Activated CD4-positive, alpha-beta memory T cell treated with anti-CD3 and anti-CD28 coated beads for 36 hours (primary cell): ENCODE measurements at places on chromosomes 12 and 14.
A peak's percentile ranks its signal among the peaks of the same experiment; 100 is the strongest.

- DNase-seq = no peak
Measured at GRCh38 chr12:101305226-101305779, 25.4 kb downstream of the UTP20 start.

GRCh38 chr12:77974645-77975044 is 144.0 kb downstream of the NAV3 start:
- no peak for DNase-seq

GRCh38 chr12:1995205-1995896 is 8.9 kb downstream of the DCP1B start:
- peak; percentile 33 for DNase-seq

GRCh38 chr14:21861153-21861552 is 187.5 kb upstream of the OR4E1 start:
- no peak for DNase-seq

- no peak for DNase-seq
Measured at GRCh38 chr12:54606556-54606955, 18.1 kb upstream of the PPP1R1A start.

- DNase-seq = no peak
Measured at GRCh38 chr14:49769171-49769570, 1.2 kb downstream of the KLHDC2 start.

DNA sequence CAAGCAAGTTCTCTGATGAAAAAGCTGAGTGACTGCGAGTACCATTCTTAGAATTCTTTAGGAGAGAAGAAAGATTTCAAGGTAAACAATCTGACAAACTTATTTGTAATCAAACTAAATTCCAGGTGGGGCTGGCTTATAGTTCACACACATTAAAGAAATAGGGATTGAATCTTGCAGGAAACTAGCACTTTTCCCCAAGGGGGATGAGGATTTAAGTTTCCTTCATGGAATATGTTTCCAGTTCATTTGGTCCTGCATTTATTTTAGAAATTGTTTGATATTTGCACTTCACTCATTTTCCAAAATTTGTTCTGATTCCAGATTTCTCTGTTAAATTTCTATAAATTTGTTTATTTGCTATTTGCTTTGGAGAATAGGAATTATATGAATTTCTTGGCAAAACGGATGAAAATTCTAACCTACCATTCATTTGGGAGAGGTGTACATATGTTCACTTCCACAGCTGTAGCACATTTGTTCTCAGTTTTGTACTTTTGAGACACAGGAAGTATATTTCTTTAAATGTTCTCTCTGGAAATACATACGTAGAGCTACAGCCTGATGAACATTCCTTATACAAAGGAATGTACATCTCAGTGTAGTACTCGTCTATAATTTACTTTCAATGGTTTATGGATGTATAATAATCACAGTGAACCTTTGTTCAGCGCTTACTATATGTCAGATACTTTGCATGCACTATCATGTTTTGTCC is 145.5 kb downstream of the AKAP6 start:
- no peak for DNase-seq

DNA sequence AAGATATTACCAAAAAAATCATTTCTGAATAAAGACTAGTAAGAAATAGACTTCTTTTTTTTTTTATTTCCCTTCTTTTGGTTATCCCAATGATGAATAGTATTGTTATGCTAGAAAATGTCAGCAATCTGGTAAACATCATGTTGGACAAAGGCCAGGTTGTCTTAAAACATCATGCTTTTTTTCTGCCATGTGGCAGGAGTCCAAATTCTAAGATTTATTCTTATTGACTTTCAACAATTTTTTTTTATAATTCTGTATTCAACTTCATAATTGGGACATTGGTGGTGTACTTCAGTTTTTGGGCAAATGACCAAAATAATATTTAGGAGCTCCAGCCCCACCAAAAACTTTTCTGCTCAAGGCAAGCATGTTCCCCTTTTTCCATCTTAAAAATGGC is 10.5 kb downstream of the DCN start:
- DNase-seq = no peak

- DNase-seq = no peak
Measured at GRCh38 chr14:51950007-51950406, 39.3 kb upstream of the RTRAF start.

DNA sequence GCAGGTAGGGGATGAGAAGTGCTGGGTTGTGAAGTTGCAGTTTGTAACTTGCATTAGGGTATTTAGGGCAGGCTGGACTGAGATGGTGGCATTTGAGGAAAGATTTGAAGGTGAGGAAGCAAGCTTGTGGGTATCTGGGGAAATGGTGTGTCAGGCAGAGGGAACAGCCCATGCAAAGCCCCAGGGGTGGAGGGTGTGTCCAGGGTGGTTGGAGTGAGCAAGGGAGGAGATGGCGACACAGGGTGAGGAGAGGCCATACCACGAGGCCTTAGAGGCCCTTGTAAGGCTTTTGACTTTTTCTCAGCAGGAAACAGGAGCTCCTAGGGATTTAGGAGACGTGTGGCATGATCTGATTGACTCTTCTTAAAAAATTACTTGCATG is 136.9 kb downstream of the NUAK1 start:
- DNase-seq = no peak

- DNase-seq = no peak
Measured at GRCh38 chr12:94704452-94705306, 54.3 kb upstream of the TMCC3 start.

DNA sequence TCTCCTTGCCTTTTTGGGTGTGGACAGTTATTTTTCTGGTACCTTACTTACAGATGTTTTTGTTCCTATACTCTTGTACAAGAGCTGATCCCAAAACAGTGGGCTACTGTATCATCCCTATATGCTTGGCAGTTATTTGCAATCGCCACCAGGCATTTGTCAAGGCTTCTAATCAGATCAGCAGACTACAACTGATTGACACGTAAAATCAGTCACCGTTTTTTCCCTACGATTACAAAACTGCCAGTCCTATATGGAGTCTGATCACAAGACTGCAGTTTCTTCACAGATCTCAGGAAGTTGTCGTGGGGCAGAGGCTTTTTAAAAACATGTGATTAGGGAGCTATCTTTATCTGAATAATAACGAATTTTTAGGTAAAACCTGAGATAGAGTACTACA is 1.3 kb downstream of the LYSET start:
- DNase-seq = no peak

- no peak for DNase-seq
Measured at GRCh38 chr12:28099871-28100270, 90.4 kb upstream of the CCDC91 start.

- no peak for DNase-seq
Measured at GRCh38 chr12:112468046-112468445, 49.3 kb downstream of the PTPN11 start.

DNA sequence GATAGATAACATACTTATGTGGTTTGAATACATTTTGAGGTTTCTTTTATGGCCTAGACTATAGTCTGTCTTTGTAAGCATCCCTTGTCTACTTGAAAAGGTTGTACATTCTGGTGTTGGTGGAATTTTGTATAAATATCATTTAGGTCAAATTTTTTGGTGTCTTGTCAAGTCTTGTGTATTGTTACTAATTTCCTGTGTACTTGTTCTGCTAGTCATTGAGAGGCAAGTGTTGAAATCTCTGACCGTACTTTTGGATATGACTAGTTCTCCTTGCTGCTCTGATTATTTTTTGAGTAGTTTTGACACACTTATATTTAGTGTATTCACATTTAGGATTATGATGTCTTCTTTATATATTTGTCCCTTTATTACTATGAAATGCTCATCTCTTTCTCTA is 219.6 kb downstream of the CCDC91 start:
- no peak for DNase-seq
